ENCODE measurements at places on chromosomes 3 and 15.

DNA sequence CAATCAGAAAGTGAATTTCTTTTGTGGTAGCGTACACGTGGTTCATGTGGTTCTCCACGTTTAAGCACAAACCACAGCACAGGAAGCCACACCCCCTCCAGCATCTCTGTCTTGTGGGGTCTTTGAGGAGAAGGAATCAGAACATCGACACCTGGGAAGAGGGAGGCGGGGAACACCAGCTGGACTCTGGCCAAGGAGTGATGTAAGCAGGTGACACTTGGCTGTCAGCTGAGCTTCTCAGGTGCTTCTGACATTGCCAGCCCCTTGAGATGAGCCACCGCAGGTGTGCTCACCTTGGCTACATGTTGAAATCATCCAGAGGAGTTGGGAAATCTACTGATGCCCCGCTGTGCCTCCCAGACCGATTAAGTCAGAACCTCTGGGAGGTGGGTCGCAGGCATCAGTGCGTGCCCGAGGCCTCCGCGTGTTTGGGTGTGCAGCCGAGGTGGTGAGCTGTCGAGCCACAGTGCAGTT is 85.0 kb downstream of the FAM81A start:
- DNase-seq, result peak; percentile 1

DNA sequence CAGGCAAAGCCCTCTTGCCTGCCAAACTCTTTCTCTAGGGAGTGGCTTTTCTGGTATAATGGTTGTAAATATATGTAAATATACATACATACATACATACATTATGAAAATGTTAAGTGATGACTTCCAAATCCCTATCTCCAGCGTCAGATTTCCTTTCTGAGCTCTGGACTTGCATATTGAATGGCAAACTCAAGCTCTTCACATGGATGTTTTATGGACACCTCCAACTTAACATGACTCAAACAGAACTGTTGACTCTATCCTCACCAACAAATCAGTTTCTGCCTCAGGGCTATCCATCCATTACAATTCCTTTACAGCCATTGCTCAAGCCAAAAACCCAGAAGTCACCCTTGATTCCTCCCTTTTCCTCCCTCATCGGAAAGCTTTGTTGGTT is 45.1 kb downstream of the ADAMTSL3 start:
- DNase-seq, result no peak

- DNase-seq, result no peak
These were observed 363.5 kb upstream of the NECTIN3 start for GRCh38 chr3:110708156-110708555.

- no peak for DNase-seq
These were observed 60.7 kb downstream of the DUT start for GRCh38 chr15:48391950-48392349.

DNA sequence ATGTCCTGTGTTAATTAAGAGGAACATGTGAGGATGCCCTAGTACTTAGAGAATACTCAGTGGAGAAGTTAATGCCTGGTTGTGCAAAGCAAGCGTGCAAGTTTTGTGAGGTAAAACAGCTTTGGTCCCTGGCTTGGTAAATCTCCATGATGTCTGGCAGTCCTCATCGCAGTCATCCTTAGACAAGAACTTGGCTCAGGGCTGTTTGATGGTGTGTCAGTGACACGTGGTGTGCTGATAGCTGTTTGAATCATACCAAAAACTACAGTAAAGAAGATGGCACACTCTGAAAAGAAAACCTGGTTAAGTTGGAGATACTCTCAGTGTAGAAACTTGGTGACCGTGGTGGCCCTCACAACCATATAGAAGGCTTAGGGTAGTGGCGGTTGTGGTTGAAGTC is 361.7 kb downstream of the FEZF2 start:
- DNase-seq, result no peak

DNA sequence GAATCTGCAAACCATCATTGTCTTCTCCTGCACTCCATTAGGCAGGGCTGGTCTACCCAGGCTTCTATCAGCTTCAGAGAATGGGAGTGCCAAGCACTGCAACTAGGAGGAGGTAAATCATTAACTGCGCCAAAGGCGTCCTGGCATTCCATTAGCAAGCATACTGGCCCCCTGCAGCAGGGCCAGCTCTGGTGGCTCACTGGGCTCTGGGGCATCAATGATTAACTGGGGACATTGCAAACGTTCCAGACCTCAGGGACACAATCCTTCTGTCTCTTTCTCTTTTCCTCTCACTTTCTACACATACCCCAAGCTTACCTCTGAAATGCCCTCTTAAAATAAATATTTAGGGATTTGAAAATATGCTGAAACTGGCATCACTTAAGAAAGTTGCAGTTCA is 129.0 kb downstream of the MYLK start:
- DNase-seq, result no peak

- no peak for DNase-seq
These were observed 67.5 kb downstream of the DENND4A start for GRCh38 chr15:65724464-65725215.

GRCh38 chr3:100500320-100500880 is 8.0 kb downstream of the TMEM45A start:
- no peak for DNase-seq

Data from activated T-helper 1 cell treated with Interleukin-2 at 50 U/mL for 16 hours (primary cell).